ENCODE measurements at places on chromosomes 5 and 9.

- DNase-seq = peak; percentile 62
These were observed 3.2 kb downstream of the SH3PXD2B start for GRCh38 chr5:172450861-172451695.

DNA sequence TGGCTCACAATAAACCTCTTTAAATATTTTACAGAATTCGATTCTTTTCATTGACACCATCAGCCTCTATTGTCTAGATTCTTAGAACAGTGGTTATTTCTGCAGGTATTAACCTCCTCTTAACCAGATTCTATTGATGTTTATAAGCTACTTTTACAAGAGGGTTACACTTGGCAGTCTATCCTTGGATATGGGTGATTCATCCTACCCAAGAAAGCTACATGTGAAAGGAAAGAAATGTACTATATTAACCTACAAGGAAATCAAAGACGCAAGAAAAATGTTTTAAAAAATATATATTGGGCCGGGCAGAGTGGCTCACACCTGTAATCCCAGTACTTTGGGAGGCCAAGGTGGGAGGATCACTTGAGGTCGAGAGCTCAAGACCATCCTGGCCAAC lies 16.7 kb downstream of the SLC25A25 start:
- DNase-seq = no peak

GRCh38 chr5:67648201-67648671 lies 451.6 kb upstream of the CD180 start:
- DNase-seq = no peak

GRCh38 chr9:92385953-92386352 lies 18.4 kb downstream of the OGN start:
- DNase-seq = no peak

GRCh38 chr9:129236441-129237145 lies 58.5 kb upstream of the IER5L start:
- DNase-seq = no peak

- DNase-seq = no peak
These were observed 82.7 kb downstream of the SFXN1 start for GRCh38 chr5:175561085-175561484.

- DNase-seq = no peak
These were observed 623.0 kb downstream of the SLCO4C1 start for GRCh38 chr5:101673120-101673519.

GRCh38 chr5:175680020-175680419 lies 22.1 kb downstream of the HRH2 start:
- DNase-seq = no peak

- no peak for DNase-seq
These were observed 7.8 kb upstream of the RXRA start for GRCh38 chr9:134318481-134318891.

- DNase-seq = no peak
These were observed 69.8 kb downstream of the YIPF5 start for GRCh38 chr5:144100702-144101101.

GRCh38 chr5:4246447-4246846 lies 650.8 kb downstream of the IRX1 start:
- no peak for DNase-seq
